ENCODE measurements at places on chromosomes 5 and 9.

GRCh38 chr9:88202321-88202720, 64.0 kb upstream of the SPATA31C2 start:
- no peak for ATAC-seq

DNA sequence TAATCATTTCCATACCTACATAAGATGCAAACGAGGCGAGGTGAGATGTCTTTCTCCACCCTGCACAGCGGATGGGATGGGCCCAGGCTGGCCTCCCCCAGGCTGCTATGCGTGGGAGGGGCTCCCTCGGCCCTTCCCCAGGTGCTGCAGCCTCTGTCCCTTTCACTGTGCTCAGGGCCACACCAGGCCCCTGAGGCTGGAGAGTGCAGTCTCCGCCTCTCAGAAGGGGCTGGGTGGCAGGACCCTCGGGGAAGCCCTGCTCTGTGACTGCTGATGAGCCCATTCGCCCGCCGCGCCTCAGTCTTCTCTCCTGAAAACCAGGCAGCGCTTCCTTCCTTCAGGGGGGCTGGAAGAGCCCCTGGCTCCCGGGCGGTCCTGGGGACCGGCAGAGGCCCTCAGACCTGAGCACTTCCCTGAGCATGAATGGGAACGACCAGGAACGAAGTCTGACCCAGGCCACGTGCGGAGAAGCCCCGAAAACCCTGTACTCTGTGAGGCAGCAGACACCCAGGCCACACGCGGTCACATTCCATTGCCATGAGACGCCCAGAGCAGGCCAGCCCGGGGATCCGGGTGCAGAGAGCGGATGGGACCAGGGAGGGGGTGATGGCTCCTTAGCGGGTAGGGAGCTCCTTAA, 21.9 kb upstream of the NOTCH1 start:
- ATAC-seq = peak; percentile 56

GRCh38 chr5:36606428-36607113, at the start of gene SLC1A3:
SLC1A3 (plus strand) TSS chr5:36606606; CDS start chr5:36608424, 1,818 bp downstream.
- ATAC-seq = peak; percentile 97

GRCh38 chr5:32358611-32359010, 45.9 kb upstream of the MTMR12 start:
- no peak for ATAC-seq

DNA sequence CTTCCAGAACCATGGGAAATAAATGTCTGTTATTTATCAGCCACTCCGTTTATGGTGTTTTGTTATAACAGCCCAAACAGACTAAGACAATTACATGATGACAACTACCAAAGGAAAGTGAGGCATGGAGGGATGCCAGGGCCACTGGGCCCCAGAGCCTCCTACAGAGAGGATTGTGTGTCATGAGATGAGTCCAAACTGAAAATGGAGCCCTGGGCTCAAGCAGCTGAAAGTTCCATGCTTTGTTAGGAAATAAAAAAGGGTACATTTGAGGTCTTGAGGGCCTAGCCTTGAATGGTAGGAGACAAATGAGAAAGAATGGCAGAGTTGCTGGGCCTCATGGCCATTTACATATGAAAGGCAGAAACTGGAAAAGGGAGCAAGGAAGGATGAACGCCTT, 586.5 kb downstream of the CETN3 start:
- ATAC-seq = peak; percentile 54

- no peak for ATAC-seq
Measured at GRCh38 chr9:77176686-77177142, 620 bp upstream of the VPS13A start.

GRCh38 chr5:84794486-84795035, 409.9 kb upstream of the EDIL3 start:
- ATAC-seq = no peak

GRCh38 chr5:141654298-141654697, 3.1 kb upstream of the FCHSD1 start:
- no peak for ATAC-seq

DNA sequence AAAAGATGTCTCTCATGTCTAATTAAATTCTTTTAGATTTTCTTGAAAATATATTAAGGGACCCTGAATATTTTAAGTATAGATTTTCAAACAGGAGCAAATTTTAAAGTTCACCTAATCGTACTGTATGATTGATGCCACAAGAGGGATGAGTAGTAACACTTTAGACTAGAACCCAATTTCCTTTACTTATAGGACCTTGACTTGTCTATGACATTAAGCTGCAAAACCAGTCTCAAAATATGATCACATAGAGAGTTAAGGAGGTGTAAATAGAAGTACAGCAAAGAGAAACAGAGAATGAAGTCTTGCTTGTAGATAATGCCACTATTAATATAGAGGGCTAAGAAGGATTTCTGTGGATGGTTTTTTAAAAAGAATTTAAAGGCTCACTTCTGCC, 312.9 kb upstream of the PRR16 start:
- no peak for ATAC-seq

- ATAC-seq = peak; percentile 2
Measured at GRCh38 chr9:136985027-136985602, 2.3 kb downstream of the LCNL1 start.

DNA sequence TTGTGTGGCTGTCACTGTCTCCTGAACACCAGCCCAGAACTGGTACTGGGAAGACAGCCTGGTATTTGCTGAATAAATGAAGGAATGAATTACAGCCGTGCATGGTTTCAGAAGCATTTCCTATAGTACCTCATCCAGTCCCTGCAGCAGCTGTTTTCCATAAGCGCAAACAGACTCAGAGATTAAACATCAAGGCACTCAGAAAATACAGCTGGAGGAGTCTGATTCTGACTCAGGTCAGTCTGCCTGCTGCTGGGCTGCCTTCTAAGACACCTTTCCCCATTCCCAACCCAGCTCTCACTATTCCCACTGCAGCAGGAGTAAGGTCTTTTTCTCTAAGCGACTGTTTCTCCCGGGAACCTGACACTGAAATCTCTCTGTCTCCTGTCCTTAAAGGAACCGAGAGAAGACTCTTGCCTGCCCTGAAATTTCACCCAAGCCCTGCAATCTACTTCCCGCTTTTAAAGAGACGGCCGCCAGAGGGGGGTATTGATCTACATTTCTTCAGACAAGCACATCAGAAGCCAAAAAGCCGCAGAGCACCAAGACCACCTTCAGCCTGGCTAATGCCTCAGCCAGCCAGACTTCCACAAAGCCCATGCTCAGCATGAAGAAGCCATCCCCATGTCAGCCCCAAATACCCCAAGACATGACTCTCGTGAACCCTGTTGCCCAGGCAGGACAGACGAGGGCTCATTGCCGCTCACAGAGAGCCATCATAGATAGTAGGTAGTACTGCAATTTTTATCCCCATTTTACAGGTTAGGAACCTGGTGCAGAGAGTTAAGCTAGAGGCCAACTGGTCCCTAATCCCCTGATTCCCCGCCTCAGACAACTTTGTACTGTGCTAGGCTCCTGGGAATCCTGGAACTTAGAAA, 5.4 kb upstream of the FOXI1 start:
- peak; percentile 89 for ATAC-seq

GRCh38 chr5:109410389-109411148, 795 bp upstream of the PJA2 start:
- peak; percentile 50 for ATAC-seq

GRCh38 chr5:5598547-5599113, 176.2 kb downstream of the ICE1 start:
- ATAC-seq = peak; percentile 97

DNA sequence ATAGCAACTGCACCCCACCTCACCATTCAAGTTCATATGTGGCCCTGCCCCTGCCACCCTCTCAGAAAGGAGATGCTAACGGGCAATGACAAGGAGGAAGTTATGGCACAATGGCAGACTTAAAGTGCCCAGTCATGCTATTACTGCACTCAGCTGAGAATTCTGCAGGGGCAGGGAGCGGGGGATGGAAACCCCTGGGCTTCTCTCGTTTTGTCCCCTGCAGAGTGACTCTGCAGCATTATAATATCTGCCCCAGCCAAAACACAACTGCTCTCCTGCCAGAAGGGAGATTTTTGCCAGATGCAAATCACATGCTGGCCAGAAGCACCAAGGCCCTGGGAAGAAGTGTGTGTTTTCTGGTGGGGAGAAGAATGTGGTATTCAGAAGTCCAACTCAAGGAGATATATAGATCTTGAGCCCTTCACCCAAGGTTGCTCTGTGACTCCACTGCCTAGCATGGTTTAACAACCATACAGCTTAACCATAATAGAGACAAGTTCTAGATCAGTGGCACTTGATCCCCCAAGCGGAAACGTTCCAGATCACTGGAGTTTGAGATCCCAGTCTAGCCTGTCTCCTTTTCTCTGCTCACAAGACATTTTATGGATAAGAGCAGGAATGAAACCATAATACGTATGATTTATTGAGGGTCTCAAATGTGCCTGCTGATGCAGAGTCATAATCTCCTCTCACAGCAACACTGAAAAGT, 207.0 kb upstream of the MAP3K1 start:
- no peak for ATAC-seq

- ATAC-seq = peak; percentile 90
Measured at GRCh38 chr9:121213136-121213806, 11.6 kb upstream of the RAB14 start.

DNA sequence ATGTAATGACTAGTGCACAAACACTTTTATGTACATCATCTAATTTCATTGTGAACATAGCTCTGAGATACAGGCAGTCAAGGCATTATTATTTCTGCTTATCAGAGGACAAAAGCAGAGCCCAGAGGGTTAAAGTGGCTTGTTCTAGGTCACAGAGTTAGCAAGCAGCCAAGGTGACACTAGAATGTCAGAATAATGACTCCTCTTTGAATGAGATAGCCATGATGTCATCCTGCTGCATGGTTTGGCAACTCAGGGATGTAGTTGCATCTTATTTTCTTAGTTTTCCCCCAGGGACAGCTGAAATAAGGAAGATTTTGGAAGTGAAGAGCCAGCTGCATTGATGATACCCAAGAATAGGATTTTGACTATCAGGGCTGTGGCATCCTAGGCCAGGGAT, 54.4 kb downstream of the KCNV2 start:
- ATAC-seq = no peak

DNA sequence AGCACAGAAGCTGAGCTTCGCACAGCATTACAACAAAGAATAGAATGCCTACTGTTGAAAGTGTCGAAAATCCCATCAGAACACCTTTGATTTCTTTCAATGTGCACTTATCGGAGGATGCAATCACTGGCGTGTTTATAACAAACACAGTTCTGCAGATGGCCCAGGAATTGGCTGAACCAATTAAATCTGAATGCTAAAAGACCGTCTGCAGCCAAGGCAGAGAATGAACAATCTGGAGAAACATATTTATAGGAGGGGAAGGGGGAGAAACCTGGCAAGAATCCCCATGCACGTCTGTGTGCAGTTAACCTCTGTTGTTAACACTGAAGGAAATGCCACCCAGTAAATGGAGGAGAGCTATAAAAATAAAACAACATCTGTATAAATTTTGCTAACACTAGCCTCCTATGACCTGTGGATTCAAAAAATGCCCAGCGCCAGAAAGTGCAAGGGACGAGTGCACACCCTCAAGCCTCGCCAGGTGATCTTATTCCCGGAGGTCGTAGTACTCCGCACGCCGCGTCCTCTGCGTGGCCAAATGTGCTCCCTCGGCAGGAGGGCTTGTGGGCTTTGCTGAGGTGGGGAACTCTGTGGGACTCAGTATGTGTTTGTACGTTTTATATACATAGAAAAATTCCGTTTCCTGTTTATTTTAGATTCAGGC, 56.8 kb downstream of the PTCH1 start:
- ATAC-seq = no peak

DNA sequence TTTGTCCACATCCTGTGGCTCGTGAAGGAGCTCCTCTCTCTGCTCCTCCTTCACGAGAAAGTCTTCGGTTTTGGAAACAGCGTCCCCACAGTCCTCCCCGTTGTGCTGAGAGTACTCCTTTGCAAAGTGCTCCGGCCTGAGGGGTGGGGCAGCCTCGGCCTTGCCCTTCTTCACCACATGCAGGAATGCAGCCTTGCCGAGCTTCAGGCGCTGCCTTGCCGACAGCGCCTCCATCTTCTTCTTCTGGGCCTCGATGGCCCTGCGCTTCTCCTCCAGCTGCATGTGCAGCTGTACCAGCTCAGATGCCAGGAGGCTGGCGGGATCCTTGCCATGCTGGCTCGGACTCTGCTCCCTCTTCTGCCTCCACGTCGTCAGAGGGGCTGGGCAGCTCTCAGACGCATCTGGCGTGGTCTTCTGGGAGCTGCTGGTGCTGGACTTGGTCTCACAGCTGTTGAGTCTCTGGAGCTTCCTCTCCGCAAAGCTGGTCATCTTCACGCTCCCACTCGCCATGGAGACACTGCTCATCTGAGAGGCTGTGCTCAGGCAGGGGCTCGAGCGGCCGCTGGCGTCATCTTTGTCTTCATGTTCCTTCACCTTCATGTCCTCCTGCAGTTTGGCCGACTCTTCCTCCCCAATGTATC, 85.5 kb downstream of the CAMSAP1 start:
- no peak for ATAC-seq

GRCh38 chr9:737400-738120, 103.9 kb upstream of the DMRT1 start:
- no peak for ATAC-seq

DNA sequence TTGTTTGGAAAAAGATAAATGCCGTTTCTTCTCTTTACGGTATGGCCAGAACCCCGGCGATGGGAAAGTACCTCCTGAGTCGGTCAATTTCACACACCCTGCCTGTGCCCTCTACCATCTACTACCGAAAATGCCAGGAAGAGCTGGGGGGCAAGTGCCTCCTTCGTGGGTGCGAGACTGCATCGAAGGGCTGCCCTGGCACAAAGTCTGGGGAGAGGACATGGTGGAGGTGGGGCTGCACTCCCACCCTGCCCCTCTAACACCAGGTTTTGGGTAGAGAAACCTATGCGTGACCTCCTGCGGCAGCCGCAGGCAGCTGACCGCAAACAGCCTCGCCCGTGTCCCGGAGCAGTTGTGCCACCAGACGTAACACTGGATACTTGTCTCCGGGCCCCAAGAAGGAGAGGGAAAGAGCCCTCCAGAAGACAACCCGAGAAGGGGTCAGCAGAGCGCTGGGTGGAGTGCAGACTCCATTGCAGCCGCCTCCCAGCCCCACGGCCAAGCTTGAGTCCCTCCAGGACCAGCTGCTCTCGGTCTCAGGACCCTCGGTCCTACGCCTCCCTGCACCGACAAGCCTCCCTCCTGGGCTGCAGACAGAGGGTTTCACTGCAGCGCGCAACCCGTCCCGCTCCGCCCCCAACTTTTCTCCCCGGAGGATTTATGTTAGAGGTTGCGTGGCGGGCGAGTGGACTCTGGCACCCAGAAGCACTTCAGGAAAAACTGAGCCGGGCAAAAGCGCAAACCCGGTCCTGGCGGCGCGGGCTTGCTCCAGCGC, 823 bp upstream of the PRDM6 start:
- peak; percentile 8 for ATAC-seq

DNA sequence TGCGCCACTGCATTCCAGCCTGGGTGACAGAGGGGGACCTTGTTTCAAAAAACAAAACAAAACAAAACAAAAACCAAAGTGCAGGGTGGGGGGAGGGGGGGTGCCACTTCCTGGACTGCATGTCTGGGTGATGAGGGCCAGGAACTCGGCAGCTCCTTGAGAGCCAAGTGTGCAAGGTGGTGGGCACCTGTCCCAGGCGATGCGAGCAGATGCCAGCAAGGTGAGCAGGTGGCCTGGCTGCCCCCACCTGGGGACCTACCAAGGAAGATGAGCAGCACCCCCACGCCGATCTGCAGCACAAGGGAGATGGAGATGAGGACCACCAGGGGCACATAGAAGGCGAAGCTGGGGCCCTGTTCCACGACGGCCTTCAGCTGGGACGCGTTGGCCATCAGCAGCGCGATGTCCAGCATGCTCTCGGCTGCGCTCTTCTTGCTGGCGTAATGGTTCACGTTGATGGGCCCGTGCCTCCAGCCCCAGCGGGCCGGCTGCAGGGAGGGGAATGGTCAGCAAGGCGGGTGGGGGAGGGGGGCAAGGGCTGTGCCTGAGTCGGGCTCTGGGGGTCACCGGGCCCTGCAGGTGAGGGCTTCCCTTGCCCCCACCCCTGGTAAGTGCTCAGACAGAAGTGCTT, 7.8 kb downstream of the NINJ1 start:
- ATAC-seq = peak; percentile 0

- ATAC-seq = peak; percentile 1
Measured at GRCh38 chr5:143402553-143403333, 743 bp downstream of the NR3C1 start.
